ENCODE measurements at places on chromosomes 2 and 18.
A peak's percentile ranks its signal among the peaks of the same experiment; 100 is the strongest.

DNA sequence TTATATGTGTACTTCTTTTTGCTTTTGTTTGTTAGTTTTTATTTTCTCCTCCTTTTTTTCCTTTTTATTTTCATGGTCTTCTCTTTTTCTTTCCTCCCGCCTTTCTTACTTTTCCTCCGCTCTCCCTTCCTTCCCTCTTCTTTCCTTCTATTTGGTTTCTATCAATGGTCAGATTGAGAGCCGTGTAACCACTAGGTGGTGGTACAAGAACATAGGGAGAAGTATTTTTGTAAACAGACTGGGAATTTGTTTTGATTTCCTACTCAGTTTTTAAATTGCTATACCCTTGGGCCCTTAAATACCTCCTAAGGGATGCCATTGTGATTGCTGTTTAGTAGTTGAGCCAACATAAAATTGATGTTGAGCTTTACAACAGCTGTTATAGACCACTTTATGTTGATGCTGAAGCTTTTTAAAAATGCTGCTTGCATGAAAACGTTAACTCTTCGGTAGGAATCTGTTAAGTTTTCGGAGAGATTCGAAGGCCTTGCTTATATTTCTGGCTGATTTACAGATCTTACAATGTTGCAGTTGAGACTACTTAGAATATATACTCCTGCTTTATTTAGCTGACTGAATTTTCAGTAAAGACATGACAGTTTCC is 124.2 kb downstream of the UBE2E3 start:
- DNase-seq, result peak; percentile 50

DNA sequence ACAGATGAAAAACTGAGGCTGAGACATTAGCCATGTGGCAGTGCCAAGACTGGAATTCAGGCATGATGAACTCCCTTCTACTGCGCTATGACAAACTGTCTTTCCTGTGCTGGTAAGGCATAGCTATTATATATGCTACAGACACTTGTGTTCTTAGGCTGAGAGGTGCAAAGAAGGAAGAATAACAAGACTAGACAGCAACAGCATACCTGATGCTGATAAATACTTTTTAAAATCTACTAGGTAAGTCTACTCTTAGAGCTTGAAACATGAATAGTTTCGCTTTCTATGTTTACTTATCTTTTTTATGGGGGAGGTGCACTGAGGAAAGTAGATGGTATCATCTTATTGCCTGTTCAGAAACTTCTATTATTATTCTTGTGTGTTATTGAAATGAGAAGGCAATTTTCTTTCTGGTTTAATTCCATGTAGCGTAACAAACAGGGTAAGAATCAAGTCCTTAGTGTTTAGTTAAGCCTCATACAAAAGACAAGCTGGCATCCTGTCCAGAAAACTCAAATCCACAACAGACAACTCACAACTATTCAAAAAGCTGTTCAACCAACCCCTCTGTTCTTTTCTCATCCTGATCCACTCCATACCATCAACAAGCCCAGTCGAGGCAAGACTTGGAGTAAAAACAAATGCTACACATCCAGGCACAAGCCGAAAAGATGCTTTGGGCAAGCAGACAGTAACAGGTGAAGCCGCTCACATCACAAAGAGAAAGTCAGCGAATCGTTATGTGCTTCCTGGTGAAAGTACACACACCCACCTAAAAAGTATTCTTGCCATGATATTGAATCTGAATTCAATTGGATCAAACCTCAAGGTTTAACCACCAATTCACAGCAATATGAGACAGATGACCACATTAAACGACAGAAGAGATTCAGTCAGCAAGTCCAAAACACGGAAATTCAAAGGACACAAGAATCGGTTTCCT is 1.5 kb downstream of the TTC32 start:
- DNase-seq, result no peak

GRCh38 chr2:183035298-183035953 is 2.8 kb downstream of the NCKAP1 start:
- no peak for DNase-seq

- DNase-seq, result no peak
These were observed 5.4 kb downstream of the GPR55 start for GRCh38 chr2:230919681-230920080.

GRCh38 chr2:215793747-215794595 is 219.4 kb downstream of the MREG start:
- DNase-seq, result no peak

DNA sequence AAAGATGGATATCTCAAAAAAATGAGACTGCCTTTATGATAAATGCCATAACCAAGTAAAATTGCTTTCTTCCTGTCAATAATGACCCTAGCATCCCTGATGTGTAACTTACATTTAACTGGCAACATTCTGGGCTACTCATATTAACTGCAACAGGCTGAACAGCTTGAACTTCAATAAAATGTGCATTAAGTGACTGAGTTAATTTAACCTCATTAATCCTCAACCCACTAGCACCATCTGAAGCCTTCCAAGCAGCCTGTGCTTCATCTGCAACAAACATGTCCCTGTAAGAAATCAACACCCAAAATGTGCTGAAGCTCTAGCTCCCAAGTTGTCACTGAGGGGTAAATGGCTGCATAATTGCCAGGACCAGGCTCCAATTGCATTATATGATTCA is 296.2 kb upstream of the ZC3H15 start:
- DNase-seq, result no peak

DNA sequence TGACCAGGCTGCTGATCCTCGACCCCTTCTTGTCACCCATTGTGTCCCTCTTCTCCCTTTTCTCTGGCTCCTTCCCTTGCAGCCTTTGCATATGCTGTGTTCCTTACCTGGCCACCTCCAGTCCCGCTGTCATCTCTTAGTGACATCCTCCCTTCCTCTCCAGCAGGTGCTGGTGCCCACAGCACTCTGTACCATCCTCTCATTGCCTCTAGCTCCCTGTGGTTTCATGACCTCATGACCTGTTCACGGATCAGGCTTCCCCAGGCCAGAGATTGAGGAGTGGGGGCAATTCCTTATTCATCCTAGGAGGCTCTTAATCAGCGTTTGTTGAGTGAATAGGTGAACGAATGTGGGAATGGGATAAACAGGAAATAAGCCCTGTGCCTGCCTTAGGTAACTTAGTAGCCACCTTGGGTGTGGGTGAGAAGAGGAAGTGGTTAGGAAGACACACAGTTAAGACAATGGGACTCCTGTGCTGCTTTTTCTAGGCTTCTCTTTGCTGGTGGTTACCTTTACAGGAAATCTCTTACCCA is 35.5 kb downstream of the ITGA6 start:
- no peak for DNase-seq

GRCh38 chr2:96577501-96577900 is 40.9 kb downstream of the ARID5A start:
- no peak for DNase-seq

DNA sequence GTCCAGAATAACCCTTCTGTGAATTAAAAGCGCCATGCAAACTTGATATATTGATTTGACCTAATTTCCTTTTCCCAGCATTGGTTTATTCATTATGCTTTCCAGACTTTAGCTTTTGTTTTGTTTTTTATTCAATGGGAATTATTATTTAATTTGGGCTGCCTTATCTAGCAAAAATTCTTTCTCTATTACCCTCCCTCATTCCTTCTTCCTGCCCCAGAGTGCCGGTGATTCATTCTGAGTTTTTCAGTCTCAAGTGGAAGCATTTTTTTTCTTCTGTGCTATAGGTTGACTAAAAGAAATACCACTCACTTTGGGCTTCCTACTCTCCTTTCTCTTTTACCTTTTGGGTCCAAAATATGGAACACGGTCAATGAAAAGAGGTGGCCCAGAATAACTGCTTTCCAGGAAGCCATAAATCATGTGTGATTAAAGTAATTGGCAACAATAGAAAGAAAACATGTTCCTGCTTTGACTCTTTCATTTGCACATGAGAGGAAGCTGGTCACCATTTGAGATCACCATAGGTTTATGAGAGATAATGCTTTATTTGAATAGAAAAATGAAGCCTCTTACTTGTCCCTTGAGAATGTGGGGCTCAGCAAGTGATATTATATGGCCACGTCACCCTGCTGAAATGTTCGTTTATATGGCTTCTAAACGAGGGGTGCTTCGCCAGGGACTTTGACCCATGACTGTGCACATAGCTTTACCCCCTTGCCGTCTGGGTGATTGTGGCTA is 422.8 kb upstream of the ZEB2 start:
- no peak for DNase-seq

- DNase-seq, result no peak
These were observed 34.1 kb upstream of the METAP1D start for GRCh38 chr2:171965661-171966060.

GRCh38 chr2:26640331-26640745 is 828 bp downstream of the CIB4 start:
- no peak for DNase-seq

DNA sequence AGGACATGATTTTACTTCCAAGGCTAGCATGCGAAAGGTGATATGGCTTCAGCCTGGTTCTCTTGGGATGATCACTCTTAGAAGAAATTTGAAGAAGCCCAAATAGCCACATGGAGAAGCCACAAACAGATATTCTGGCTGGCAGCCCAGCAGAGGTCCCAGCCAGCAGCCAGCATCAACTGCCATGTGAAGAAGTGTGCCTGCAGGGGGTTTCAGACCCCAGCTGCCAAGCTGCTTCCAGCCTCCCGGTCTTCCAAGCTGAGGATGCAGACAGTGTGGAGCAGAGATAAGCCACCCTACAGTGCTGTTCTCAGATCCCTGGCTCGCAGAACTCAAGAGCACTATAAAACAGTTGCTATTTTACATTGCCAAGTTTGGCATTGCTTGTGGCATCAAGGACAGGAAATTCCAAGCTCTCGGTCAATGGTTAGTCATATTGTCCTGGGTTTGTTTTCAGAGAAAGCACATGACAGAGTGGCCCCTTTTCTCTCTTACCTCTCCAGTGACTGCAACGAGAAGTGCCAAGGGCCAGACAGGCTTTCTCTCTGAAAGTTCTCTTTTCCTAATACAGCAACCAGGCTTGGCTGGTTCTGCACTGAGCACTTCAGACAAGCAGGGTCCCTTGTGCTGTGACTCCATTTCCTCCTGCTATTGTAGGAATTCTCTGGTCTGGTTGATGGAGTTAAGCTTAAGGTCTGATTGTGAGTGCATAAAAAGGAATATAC is 223.7 kb downstream of the ANKRD30B start:
- DNase-seq, result no peak

DNA sequence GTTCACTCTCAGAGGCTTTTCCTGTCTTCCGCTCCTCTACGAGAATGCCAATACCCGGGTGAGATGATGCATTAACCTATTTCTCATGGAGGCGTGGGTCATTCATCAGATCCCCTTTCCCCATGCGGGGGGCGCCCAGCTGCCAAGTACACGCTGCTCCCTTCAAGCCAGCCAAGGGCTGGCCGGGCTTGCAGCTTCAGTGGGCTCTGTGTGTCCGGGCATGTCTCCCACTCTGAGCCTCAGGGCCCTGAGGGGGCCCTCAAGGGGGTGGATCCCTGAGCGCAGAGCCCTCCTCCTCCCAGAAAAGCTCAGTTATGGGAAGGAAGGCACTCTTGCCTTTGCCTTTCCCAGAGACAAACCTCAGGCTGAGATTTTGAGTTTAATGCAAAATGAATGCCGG is 431.8 kb upstream of the MYT1L start:
- DNase-seq, result no peak

DNA sequence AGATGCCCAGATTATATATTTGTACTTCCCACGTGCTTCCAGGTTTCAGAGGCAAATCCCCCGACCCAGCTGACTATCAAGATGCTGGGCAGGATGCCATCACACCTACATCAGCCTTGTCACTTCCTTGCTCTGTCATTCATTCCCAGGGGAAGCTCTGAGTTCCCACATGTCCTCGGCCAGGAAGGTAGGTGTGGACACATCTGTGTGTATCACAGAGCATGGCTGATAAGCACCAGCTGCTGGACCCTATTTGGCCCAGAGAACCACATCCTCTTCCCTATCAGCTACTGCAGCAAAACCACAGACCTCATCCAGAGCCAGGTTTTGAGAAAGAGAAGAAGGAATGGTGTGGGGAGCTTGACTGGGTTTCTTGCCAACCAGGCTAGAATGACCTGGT is 31.9 kb upstream of the ITGA6 start:
- no peak for DNase-seq

DNA sequence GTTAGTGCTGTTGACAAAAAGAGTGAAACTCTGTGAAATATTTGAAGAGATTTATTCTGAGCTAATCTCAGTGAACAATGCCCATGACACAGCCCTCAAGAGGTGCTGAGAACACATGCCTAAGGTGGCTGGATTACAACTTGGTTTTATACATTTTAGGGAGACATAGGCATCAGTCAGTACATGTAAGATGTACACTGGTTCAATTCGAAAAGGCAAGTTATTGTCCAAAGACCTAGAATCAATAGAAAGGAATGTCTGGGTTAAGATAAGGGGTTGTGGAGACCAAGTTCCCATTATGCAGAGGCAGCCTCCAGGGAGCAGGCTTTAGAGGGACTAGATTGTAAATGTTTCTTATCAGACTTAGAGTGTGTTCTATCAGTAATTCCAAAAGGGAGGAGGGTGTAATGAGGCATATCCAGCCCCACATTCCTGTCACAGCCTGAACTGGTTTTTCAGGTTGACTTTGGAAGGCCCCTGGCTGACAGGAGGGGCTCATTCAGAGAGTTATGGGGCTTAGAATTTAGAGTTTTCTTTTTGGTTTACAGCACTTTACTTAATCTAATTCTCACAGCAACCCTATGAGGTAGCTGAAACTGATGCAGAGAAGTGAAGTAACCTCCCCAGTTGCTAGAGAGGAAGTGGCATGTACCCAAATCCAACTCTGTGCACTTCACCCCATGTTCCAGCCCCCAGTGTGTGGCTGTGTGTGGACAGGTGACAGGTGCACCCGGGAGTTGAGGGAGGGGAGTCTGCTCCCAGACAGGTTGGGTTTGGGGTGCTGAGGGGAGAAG is 28.3 kb upstream of the ASAP2 start:
- no peak for DNase-seq

DNA sequence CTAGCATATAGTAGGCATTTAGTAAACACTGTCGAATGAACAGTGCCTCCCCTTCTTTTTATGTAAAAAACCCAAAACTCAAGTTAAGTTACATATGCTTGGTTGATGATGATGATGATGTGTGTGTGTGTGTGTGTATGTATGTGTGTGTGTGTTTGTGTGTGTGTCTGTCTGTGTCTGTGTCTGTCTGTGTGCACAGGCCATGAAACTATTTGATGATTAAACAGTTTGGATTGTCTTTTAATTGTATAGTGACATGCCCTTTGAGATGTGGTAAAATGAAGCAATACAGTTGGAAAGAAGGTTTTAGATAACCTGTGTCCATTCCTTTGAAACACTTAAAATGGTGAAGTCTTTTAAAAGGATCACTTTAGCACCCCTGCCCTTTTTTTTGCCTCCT is 105.6 kb downstream of the MAP4K4 start:
- DNase-seq, result no peak

DNA sequence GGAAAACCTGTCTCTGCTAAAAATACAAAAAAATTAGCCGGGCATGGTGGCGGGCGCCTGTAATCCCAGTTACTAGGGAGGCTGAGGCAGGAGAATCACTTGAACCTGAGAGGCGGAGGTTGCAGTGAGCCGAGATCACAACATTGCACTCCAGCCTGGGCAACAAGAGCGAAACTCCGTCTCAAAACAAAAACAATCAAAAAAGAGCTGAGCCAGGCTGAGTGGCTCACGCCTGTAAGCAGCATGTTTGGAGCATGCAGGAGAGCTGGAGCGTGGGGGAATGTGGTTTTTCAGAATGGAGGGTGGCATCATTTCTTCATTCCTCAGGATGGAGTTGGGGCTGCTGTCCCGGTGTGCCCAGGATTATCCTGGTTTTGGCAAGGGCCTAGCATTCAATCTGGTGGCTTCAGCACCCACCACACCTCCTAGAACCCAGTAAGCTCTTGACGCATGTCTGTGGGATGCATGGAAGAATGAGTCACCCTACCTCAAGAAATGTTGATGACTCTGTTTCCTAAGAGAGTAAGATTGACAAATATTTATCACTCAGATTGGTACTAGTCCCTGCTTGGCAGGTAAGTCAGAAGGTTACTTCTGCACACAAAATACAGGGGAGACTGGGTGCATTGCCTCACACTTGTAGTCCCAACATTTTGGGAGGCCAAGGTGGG is 90.2 kb upstream of the ODC1 start:
- no peak for DNase-seq
